ENCODE measurements at places on chromosomes 1 and 21.
A peak's percentile ranks its signal among the peaks of the same experiment; 100 is the strongest.

DNA sequence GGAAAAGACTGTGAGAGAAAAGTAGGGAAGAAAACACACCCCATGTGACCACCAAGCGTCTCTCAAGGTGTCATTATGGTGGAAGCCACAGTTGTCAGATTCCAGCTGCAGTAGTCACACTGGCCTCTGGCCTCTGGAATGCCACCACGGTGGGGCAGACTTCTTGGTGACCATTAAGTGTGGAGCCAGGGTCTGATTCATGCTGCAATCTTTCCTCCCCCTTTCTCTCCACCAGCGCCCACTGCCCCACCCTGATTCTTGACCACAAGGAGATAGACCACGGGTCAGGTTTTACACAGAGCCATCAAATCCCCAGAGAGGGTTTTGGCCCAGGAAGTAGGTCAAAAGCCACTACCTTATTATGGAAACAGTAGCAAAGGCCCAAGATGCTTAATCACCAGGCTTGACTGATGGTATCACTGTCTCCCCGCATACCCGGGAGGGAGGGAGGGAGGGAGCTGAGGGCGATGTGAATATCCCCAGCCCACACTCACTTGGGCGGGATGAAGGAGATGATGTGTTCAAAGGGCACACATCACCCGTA, 52.7 kb upstream of the GRHL3 start:
- no peak overlapping the region for H3K4me3 ChIP-seq
- DNase-seq = no peak
- H3K4me1 ChIP-seq = no peaks in the 10 kb centered on the region
- peaks cover 34% of the 10 kb centered on the region for H3K27me3 ChIP-seq

DNA sequence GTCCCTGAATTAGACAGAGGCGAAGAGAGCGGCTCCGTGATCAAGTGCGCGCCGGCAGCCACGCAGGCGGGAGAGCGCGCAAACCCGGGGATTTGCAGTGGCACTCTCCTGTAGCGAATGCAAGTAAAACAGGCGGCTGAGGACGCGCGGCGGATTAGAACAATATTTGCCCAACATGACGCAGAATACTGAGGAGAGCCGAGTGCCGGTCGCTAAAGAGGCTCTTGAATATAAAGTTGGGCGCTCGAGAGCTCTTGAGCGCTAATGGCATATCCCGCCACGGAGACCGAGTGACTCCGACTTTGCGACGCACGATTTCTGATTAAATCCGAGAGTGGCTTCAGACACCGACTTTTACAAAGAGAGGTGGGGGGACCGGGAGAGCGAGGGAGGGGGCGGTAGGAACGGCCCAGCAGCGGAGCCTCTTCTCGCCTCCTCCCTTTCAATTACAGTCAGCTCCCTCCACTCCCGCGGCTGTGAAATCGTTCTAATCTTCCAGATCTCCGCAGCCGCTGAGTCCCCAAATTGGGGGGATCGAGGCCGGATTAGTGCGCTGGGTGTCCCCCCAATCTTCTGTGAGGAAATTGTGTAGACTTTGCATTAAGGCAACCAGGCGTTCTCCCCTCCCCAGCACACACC, 2.3 kb downstream of the PAX7 start:
- H3K4me3 ChIP-seq = no peak overlapping the region
- peak overlapping the region; percentile 59 for H3K27ac ChIP-seq
- H3K36me3 ChIP-seq = peaks cover 12% of the 10 kb centered on the region
- H3K4me1 ChIP-seq = peaks cover 7% of the 10 kb centered on the region
- H3K27me3 ChIP-seq = peaks cover 50% of the 10 kb centered on the region

DNA sequence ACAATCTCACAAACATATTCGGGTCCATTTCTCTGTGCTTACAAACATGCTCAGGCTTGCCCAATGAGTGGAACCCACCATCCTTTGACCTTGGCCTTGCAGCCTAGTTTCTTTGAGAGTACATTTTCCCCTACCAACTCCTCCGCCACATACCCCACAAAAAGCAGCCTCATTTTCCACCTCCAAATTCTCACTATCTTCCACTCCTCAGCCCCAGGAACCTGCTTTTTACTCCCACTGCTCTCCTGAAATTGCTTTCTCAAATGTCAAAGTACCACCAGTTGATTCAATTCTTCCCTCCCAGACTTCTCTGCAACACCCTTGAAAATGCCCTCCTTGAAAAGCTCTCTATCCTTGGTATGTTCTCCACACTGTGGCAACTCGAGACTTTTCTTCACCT, 103.8 kb downstream of the RUNX1 start:
- no peaks in the 10 kb centered on the region for H3K27me3 ChIP-seq
- H3K4me1 ChIP-seq = peaks cover 63% of the 10 kb centered on the region
- H3K4me3 ChIP-seq = no peak overlapping the region
- DNase-seq = no peak

GRCh38 chr1:41614818-41615217, 130.3 kb upstream of the EDN2 start:
- H3K27me3 ChIP-seq = no peaks in the 10 kb centered on the region
- H3K36me3 ChIP-seq = peaks cover 5% of the 10 kb centered on the region
- peaks cover 26% of the 10 kb centered on the region for H3K4me1 ChIP-seq
- no peak overlapping the region for H3K27ac ChIP-seq

GRCh38 chr1:219372916-219373615, 199.4 kb downstream of the LYPLAL1 start:
- H3K36me3 ChIP-seq = no peaks in the 10 kb centered on the region
- no peaks in the 10 kb centered on the region for H3K4me1 ChIP-seq
- DNase-seq = no peak
- no peaks in the 10 kb centered on the region for H3K27me3 ChIP-seq
